ENCODE measurements at places on chromosomes 12 and 14.

DNA sequence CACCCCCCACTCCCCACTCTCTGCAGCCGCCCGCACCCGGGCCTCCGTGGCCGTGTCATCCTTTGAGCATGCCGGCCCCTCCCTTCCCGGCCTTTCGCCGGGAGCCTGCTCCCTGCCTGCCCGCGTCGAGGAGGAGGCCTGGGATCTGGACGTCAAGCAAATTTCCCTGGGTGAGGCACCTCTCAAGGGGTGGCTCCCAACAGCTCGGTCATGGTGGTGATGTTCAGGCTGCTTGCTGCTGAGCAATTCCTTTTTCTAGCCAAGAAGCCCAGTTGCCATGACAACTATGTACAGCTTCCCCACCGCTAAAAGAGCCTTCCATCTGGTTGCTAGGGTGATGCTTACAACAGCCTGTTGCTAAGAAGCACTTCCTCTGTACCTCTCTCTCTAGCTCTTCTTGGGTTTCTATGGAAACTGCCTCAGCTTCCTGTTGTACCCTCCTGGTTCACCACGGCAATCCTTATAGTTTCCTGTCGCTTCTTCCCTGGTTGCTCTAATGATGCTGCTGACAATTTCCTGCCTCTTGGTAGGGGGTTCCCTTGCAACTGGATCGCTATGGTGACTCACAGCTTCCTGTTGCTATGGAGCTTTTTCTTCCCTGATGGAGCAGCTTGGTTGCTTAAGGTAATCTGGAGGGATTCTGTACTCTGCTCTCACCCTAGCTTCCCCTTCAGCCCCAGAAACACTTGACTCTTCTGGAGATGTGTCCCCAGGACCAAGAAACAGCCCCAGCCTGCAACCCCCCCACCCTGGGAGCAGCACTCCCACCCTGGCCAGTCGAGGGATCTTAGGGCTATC, 11.0 kb downstream of the ZNF219 start:
- no peak for DNase-seq

- DNase-seq: no peak
Measured at GRCh38 chr14:37796703-37797416, 201.4 kb downstream of the TTC6 start.

DNA sequence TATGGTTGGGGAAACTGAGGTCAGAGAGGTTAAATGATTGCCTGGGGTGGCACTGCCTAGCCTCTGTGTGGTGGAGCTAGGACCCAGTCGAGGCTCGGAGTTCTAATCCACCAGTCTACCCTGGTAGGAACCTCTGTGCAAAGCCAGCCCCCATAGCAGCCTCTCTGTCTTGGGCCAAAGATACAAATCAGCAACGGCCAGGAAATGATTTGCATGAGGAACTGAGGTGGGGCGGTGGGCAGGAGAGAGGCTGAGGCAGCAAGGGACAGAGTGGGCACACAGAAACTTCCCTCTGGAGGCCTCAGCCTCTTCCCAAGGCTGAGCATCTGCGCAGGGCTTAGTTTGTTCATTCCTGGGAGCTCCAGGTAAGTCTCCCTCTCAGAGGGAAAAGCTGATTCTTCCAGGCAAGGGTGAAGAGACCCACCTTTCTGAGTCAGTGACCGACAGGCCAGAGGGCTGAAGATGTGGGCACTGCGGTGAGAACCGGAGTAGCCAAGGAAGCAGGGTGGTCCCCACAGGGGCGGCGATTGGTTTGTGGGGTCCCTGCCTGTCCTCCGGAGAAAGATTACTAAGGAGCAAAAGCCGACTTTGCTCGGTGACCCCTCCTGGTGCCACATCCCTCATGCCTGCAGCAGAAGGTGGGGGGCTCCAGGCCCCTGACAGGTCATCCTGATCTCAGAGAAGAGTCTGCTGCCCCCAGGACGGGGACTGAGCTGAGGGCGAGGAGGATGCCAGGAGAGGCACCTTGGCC, 134.6 kb downstream of the CACNA1C start:
- DNase-seq: no peak

DNA sequence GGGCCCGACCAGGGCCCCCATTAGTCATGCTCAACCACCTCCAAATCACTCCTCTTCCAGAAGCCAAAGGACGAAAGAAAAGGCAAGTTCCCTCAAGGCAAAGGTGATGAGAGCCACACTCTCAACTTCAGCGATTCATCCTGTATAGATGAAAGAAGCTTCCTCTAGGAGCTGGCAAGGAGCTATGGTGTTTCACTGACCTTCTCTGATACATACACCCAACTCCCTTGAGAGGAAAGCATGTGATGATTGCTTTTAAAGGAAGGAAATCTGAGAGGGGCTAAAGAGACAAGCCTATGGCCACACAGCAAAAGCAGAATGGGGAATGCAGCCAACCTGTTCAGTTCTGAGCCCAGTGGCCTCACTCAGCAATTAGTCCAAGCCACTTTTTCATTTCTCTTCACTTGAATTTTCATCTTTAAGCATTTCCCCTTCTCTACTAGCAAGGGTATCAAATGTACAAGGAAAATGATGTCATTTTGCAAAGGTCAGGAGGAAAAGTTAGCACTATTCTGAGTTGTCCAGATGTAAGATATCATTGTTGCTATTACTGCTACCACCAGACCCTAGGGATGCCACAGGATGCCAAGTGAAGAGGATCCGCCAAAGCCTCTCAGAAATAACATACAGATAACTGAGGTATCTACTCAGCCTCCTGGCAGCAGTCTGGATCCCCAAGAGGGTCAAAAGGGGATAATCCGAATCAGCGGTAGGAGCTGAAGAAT, 82.5 kb downstream of the MAP3K9 start:
- no peak for DNase-seq

DNA sequence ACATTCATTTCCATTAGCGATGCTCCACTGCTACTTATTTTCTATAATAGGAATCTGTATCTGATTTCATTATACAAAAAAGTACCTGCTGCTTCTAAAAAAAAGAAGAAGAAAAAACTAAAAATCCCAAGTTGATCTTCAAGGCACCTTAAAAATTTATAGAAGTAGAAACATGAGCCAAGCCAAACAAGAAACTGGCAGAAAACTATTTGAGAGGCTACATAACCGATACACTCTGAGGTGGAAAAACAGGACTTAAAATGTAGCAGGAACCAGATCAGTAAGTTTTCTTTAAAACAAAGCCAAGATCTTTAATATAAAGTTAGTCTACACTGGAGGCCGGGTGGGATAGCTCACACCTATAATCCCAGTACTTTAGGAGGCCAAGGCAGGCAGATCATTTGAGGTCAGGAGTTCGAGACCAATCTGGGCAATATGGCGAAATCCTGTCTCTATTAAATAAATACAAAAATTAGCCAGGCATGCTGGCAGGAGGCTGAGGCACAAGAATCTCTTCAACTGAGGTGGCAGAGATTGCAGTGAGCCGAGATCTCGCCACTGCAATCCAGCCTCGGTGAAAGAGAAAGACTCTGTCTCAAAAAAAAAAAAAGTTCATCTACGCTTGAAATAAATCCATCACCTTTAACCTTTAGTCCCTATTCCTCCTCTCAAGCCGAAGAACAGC, 278.6 kb downstream of the MED13L start:
- DNase-seq: no peak
